Natural killer cell (primary cell): ENCODE measurements at places on chromosomes 2 and 18. TPM values are rescaled to one million over a fixed set of nuclear protein-coding genes. Genes with fewer than 3 reads are reported as not detected.

DNA sequence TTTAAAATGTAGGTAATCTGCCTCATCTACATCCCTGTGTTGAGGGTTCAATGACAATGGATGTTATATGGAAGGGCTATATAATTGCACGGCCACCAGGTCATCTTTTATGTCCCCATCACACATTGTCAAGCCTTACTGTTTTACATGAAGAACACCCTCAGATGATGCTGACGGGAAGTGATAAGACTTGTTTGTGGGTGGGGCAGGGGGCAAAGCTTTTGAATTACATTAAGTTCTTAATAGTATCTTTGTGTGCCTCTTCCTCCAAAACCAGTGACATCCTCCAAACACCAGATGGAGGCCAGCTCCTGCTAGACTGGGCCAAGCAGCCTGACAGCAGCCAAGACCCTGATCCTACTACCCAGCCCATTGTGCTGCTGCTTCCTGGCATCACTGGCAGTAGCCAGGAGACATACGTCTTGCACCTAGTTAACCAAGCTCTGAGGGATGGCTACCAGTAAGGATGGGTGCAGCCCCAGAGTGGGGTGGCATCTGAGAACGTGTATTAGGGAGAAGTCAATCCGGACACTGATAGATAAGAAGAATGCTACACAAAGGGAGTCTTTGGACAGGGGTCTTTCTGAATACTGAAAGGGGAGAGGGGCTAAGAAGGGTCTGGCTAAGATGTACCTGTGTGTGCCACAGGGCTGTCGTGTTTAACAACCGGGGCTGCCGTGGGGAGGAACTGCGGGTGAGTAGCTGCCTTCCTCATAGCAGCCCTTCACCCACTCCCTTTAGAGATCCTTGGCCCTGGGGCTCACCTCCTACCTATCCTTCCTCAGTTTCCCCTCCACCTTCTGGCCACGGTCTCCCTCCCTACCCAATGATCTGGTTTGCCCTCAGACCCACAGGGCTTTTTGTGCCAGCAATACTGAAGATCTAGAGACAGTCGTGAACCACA is 5.3 kb downstream of the ABHD1 start:
- H3K36me3 ChIP-seq: peaks cover 29% of the 10 kb centered on the region
- DNase-seq: no peak
- H3K4me3 ChIP-seq: no peak overlapping the region
- no peak overlapping the region for H3K27ac ChIP-seq
- H3K27me3 ChIP-seq: no peaks in the 10 kb centered on the region

DNA sequence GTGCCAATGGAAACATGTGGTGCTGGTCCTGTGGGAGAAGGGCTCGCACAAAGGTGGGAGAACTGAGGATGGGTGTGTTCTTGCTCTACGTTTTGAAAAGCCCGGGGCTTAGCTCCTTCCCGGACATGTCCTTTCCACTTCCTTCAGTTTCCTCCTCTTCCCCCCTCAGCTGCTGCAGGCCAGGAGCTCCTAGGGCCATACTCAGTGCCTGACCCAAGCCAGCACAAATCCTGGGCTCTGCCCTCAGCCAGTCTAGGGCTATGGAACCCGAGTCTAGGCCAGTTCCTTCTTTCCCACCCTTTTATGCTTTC is 1.4 kb upstream of the SIX2 start:
- DNase-seq: no peak
- peaks cover 25% of the 10 kb centered on the region for H3K4me1 ChIP-seq
- H3K36me3 ChIP-seq: no peaks in the 10 kb centered on the region

Gene ATOH8
- not detected for total RNA-seq

Gene POU3F3
- not detected for total RNA-seq

Gene RPIA
- total RNA-seq: 22.4 TPM
